Activated CD4-positive, alpha-beta T cell treated with anti-CD3 and anti-CD28 coated beads for 1 hour (primary cell): ENCODE measurements at places on chromosomes 6 and 20.
A peak's percentile ranks its signal among the peaks of the same experiment; 100 is the strongest.

DNA sequence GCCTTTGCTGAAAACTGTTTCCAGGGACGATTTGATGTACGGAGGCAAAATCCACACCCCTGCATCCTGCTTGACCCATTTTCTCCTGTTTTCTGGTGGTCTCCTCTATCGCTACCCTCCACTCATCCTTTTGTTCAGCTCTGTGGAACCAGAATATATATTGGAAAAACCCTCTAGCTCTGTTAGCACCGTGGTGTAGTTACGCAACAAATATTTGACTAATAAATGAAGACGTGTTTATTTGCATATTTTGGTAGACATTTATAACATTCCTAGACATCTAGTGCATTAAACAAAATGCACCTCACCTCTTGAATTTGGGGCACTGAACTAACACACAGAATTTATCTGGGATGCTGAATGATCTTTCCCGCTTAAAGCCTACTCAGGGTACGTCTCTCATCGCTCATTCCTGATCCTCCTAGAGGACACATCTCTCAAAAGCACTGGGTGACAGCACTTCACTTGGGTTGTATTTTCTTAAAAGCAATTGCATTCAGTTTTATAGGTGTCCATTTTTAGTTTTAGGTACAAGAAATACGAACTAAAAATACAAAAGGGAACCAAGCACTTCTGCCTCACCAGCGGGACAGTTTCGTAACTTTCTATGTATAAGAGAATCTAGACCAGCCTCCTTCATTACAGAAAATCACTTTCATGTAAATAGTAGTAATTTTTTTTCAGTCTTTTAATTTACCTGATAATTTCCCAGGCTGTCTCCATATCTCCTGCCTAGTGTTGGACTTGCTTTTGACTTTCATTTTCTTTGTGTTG lies 59.2 kb downstream of the SNRNP48 start:
- DNase-seq = no peak

- no peak for DNase-seq
Observed at GRCh38 chr6:134619789-134620188, 301.9 kb upstream of the SGK1 start.

DNA sequence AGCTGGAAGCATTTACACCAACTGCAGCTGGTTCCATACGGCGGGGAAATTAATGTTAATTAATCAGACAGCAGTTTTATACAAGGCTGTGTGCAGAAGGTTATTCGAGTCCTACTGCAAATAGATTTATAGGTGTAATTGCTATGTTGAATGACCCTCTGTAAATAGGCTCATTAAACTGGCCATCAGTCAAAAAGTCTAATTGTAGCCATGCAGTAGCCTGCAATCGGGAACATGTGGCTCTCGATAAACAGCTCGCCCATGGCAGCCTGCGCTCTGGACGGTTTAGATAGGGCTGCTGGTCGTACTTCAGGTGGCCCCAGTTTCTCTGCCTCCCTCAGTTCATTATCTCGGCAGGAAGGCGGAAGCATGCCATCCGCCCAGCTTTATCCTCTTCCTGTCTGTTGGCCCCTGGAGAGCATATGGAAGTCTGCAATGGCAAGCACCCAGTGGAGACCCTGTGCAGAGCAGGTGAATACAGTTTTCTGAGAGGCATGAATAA lies 143.2 kb downstream of the MBOAT1 start:
- no peak for DNase-seq

DNA sequence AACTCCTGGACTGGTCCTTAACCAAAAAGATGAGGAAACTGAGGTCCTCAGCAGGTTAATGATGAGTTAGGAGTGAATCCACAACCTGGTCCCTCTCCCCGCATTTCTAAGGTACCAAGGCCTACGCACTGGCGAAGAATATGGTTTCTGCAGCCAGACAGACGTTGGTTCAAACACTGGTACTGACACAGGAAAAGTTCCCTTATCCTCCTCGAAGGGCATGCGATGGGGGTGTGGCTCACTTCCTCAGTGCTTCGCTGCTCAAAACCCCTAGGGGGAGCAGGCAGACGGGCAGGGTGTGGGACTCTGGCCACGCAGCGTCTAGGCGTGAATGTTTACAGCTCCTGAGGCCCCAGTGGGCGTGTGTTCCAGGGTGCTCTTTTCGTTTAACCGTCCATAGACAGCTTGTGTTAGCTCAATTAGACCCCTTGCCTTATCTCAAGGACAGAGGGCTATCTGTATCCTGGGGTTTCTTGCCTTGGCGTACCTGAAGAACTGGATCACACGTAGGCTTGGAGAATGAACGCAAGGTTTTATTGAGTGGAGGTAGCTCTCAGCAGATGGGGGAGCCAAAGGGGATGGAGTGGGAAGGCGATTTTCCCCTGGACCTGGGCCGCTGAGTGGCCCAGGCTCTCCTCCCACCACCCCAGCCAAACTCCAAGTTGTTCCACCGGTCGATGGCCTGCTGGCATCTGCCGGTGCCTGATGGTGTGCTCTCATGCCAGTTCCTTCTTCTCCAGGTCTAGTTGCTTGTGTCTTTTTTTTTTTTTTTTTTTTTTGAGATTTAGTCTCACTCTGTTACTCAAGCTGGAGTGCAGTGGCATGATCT lies 31.8 kb upstream of the PTPN1 start:
- peak; percentile 61 for DNase-seq

DNA sequence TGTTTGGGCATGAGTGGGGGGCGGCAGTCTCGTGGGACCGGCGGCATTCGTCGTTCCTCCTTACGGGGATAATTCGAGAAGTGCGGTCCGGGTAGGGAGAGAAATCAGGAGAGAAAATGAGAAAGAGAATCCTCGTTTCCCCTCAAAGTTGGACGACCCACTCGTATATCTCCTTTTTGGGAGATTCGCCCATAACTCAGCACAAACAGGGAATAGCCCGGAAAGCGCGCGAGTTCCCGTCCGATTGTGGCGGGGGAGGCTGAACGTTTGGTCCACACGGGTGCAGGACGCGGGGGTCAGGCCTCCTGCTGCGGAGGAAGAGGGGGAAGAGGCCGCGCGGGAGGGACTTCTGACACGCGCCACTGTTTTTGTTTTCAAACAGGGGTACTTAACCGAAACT lies 42.4 kb downstream of the POPDC3 start:
- no peak for DNase-seq

- no peak for DNase-seq
Observed at GRCh38 chr20:680638-681187, 5.1 kb upstream of the SCRT2 start.

- no peak for DNase-seq
Observed at GRCh38 chr20:19826179-19826914, 68.3 kb downstream of the RIN2 start.

GRCh38 chr6:130558131-130558530 lies 192.3 kb downstream of the TMEM200A start:
- no peak for DNase-seq

DNA sequence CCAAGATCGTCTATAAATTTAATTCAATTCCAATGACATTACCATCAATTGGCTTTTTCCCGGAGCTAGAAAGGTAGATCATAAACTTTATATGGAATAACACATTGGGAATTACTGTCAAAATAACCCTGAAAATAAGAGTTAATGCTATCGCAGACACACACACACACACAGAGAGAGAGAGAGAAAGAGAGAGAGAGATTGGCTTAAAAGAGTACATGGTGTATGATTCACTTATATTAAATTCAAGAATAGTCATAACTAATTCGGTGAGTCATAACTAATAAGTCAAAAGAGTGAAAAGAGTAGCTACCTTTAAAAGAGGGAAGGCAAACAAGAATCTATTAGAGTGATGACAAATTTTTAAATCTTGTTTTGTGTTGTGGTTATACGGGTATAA lies 425.5 kb downstream of the TBC1D32 start:
- DNase-seq = no peak

GRCh38 chr6:88890860-88891845 lies 72.3 kb downstream of the RNGTT start:
- no peak for DNase-seq

DNA sequence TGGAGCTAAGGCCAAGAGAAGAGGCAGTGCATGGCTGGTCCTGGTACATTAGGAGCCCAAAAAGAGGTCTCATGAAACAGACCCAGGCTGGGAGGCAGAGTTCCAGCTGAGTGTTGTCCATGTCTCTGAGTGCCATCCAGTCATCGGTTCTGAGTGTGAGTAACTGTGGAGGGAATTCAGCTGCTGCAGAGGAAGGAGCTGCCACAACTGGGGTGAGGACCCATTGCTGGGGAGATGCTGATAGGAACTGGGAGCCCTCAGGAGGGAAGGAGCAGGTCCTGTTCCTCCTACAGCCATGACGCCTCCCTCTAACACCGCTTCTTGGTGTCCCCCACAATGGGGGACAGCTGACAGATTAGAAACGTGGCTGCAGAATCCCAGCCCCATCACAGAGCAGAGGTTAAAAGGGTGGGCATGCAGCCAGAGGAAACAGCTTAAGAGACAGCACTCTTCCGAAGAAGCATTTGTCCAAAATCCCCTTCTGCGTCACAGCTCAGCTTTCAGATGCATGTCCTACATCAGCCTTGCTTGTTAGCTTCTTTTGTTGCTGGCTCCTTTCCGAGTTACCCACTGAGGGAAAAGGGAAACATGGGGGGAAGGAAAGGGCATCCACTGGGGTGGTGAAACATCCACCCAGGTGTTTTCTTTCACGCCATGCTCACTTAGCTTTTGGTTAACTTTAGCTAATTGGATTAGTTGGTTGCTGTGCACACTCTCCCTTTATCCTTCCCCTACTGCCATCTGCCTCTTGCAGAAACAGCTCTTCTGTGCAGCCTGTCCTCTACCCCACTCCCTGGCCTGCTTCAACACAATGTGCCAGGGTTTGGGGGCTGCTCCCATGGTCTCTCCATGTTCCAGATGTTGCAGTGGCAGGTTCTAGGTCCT lies 239.2 kb downstream of the SYNDIG1 start:
- no peak for DNase-seq

DNA sequence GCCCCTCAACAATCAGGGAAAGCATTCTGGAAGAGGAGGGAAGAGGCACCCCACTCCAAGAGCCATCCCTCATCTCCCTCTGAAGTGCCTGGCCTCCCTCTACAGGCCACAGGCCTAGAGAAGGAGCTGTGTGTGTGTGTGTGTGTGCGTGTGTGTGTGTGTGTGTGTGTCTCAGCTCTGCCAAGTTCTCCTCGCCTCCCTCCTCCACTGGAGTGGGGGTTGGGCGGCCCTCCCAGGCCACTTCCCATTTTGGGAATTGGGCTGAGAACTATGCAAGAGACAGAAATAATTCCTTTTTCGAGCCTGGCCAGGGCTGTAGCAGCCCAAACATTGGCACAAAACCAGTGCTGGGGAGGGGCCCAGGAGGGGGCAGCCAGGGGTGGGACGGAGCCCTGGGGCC lies 35.7 kb downstream of the KCNB1 start:
- no peak for DNase-seq

GRCh38 chr20:15927893-15928650 lies 645.2 kb downstream of the KIF16B start:
- DNase-seq = no peak

- no peak for DNase-seq
Observed at GRCh38 chr6:136751522-136751956, 40.7 kb downstream of the MAP3K5 start.

GRCh38 chr6:30844118-30844535 lies 40.2 kb upstream of the DDR1 start:
- no peak for DNase-seq

GRCh38 chr6:113060664-113061063 lies 713.5 kb downstream of the RFPL4B start:
- DNase-seq = no peak

GRCh38 chr20:2576317-2576727 lies 39.9 kb downstream of the TMC2 start:
- no peak for DNase-seq

DNA sequence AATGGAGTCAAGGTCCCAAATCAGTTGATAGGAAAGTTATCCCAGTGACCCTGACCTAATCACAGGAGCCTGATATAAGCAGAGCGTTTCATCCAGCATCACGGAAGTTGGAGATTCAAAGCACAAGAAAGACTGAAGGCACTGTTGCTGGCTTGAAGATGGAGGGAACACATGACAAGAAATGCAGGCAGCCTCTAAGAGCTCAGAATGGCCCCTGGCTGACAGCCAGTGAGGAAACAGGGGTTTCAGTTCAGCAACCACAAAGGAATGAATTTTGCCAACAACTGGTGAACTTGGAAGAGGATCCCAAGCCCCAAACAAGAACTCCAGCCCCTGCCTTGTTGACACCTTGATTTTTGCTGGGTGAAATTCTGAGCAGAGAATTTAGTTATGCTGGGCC lies 778.5 kb downstream of the MAFB start:
- DNase-seq = no peak

- no peak for DNase-seq
Observed at GRCh38 chr6:80544976-80545722, 438.7 kb downstream of the BCKDHB start.

- peak; percentile 3 for DNase-seq
Observed at GRCh38 chr6:166423781-166424180, 41.0 kb upstream of the MPC1 start.

DNA sequence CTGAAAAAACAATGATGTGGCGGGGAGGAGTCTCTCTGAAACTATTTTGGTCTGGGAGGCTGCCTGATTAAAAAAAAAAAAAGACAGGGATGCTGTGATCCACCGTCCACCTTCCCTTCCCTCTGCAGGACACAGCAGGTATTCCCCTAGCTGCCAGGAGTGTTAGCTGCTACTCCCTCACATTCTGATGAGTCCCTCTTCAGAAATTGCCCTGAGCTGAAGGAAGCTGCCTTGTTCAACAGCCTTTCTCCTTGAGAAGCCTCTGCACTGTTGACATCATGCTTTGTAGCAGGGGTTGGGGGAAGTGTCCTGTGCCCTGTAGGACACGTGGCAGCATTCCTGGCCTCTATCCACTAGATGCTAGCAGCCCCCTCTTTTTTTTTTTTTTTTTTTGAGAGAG lies 71.7 kb upstream of the ZMYND8 start:
- DNase-seq = no peak

GRCh38 chr20:1887321-1887720 lies 7.9 kb upstream of the SIRPA start:
- DNase-seq = no peak

GRCh38 chr6:160971171-160971570 lies 20.4 kb upstream of the MAP3K4 start:
- DNase-seq = no peak

- DNase-seq = no peak
Observed at GRCh38 chr20:50799176-50799889, 4.5 kb downstream of the BCAS4 start.

DNA sequence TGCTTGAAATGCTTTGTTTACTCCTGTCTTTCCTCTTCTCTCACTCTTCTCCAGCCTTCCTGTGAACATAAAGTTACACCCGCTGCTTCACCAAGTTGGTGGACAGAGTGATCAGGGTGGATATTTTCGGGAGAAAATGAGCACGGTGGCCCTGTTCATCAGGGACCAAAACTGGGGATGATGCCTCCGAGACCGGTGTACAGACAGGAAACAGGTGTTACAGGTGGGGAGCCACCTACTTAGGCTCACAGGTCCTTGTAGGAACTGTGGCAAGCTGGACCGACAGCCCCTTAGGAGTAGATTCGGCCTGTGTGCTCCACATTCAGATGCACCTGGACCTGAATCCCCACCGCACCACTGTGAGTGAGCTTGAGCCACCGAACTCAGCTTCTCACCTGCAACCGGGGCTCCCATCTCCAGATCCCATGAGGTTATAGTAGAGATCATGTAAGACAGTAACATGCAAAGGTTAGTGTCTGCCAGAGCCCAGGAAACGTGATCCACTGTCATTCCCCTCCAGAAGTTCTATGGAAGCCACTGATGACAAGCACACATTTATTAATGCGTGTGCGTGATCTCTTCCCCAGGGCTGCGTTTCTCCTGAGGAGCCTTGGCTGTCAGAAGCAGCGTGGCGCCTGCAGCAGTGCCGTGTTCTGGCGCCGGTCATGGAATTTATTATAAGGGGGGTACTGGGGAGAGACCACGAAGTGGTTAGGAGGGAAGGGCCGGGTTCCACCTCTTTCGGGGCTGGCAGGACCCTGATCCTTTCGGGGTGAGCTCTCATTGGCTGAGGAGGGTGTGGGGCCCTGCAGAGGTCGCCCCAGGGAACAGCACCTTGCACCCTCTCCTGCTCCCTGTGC lies 94.2 kb downstream of the ERMARD start:
- DNase-seq = no peak
